ENCODE measurements at places on chromosomes 5 and 9.

GRCh38 chr9:97188545-97188944 is 118.9 kb upstream of the CCDC180 start:
- no peak for DNase-seq

DNA sequence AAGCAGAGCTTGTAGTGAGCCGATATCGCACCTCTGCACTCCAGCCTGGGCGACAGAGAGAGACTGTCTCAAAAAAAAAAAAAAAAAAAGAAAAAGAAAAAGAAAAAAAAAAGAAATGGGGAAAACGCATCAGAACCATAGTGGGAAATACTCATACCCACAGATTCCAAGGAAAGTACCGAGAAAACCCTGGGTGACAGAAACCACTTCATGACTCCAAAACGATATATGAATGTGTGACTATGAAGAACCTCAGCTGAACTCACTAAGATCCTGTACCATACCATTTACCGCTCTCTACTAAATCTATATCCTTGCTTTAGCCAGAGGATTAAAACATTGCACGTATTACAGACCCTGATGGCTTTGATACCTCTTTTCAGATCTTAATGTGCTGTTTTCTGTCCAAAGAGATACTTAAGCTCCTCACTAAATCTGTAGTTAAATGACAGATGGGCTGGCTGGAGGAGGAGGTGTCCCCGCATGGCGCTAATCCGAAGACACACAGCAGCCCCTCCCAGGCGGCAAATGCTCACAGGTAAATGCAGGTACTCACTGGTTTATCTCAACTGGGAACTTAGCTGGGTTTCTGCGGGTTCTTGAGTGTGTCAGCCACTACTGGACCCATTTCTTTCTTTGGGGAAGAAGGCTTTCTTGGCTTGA is 2.8 kb downstream of the LPCAT1 start:
- DNase-seq, result peak; percentile 92

- DNase-seq, result peak; percentile 87
These were observed 157.2 kb upstream of the PITX1 start for GRCh38 chr5:135191084-135191826.

- DNase-seq, result no peak
These were observed 67.7 kb downstream of the MEGF10 start for GRCh38 chr5:127358284-127358683.

DNA sequence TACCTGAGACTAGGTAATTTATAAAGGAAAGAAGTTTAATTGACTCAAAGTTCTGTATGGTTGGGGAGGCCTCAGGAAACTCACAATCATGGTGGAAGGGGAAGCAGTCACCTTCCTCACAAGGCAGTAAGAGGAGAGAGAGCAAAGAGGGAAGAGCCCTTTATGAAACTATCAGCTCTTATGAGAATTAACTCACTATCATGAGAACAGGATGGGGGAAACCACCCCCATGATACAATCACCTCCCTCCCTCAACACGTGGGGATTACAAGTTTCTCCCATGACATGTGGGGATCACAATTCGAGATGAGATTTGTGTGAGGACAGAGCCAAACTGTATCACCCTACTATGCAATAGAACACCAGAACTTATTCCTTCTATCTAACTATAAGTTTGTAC is 27.9 kb downstream of the CD274 start:
- DNase-seq, result no peak

DNA sequence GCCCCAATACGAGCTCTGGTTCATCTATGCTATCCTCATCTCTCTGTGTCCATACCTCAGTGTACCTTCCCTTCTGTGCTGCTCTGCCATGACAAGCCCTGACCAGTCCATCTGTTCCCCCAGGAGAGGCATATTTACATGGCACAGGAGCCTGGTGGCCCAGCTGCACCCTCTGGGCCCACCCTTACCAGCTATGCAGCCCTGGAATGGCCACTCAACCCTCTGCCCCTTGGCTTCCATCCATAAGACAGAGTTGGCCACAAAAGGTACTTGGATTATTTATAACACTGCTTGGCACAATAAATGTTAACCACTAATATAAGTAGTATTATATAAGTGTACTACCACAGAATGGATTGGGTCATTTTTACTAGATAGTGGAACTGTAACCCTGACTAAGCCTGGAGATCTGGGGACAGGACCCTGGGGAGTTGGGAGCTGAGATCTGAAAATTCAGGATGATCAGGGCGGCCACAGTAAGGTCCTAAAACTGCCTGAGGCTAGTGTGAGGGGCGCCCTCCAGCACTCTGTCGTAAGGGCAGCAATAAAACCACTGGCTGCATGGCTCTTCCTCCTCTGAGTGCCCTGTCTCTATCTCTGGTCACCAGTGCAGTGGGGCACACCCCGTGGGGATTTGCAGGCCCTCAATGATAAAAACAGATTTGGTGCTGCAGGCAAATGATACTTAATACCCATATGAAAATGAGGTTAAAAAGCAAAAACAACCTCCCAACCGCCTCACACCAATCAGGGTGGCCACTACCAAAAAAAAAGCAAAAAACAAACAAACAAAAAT is 65.8 kb downstream of the SEMA4D start:
- no peak for DNase-seq

GRCh38 chr5:87155106-87155505 is 112.6 kb upstream of the RASA1 start:
- DNase-seq, result no peak

GRCh38 chr5:43007246-43007910 is 32.7 kb downstream of the ANXA2R start:
- peak; percentile 79 for DNase-seq

DNA sequence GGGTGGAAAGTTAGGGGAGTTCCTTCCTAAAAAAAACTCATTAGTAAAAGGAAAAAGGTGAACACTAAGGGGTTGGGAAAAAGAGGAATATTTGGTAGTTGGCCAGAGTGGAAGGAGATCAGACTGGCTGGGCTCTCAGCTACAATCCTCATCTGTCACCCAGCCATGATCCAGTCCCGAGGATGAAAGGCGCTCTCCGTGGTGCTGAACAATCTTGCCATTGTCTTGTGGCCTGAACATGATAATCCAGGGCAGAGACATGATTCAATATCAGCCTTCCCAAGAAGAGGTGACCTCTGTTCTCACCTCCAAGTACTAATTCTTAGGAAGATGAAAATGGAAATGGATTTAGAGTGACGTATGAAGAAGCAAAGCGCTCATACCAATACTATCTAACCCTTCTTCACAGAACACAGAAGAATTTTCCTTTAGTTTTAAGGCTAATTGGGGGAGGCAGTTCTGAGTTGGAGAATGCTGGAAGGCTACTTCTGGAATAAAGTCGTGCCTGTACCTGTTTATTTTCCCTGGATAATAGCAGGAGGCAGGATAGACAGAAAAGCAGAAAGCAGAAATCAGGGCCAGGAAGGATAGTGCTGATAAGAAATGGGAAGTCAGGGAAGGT is 36.6 kb upstream of the MYORG start:
- peak; percentile 30 for DNase-seq

DNA sequence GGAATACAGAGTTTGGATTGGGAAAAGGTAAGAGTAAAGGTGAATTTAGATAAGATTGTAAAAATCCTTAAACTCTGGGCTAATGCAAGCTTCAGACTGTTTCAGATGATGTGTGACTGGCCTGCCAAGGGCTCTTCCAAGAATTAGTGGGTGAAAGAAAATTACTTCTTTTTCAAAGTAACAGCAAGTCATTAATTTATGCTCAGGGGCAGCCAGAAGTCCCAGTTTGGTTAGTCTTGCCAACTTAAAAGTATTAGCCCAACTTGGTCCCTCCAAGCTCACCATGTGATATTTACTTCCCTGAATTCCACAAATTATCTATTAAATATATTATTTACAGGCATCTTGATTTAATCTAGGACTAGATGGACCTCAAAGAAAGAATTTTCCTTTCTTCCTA is 947.8 kb downstream of the NR2F1-AS1 start:
- no peak for DNase-seq

GRCh38 chr5:92908952-92909601 is 671.9 kb downstream of the NR2F1-AS1 start:
- peak; percentile 50 for DNase-seq

DNA sequence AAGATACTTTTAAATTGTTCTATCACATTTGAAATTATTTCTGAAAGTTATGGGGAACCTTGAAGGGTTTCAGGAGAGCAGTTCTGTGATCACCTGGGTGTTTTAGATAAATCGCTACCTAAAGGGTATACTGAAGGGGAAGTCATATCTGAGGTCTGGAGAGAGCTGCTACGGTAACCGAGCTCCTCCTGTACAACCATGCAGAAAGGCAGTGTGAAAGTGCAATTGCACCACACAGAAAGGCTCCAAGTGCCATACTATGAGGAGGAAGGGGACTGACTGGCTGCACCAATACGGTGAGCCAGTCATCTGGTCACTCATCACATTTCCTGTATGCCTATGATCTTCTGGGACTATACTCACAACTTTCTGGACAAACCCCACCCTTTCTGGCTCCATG is 241.4 kb upstream of the SLC24A2 start:
- no peak for DNase-seq

DNA sequence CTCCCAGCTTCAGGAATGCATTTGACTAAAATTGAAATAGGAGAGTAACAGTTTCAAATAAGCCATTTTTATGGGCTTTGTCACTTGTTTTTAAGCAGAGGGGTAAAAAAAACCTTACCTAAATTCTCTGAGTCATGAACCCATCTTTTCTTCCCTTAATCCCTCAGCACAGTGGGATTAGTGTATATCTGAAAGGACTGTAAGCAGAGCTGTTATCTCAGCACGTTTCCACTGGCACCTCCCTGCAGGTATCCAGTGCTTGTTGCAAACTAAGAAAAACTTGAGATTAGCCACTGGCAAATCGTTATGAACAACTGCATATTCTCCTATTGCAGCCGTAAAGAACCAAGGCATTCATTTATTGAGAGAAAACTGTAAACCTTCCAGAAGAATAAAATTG is 872.7 kb downstream of the EFNA5 start:
- peak; percentile 55 for DNase-seq

- DNase-seq, result no peak
These were observed 51.3 kb downstream of the DENND4C start for GRCh38 chr9:19281801-19282200.

- no peak for DNase-seq
These were observed 23.1 kb downstream of the DDX31 start for GRCh38 chr9:132646726-132647125.

- DNase-seq, result no peak
These were observed 25.6 kb downstream of the PBX3 start for GRCh38 chr9:125772740-125773139.

All from NCI-H82 (cell line).